Activated naive CD8-positive, alpha-beta T cell treated with anti-CD3 and anti-CD28 coated beads, Interleukin-2, amount 10 ng/mL, durations not matched to agents 7 days and 5 days (primary cell): ENCODE measurements at places on chromosomes 11 and 22. TPM values are rescaled to one million over a fixed set of nuclear protein-coding genes. Genes with fewer than 3 reads are reported as not detected.

Gene FOLR1
- total RNA-seq = not detected

Gene PTPN5
- total RNA-seq = not detected

GRCh38 chr11:10926801-10927211, 69.0 kb upstream of the ZBED5 start:
- DNase-seq = no peak

DNA sequence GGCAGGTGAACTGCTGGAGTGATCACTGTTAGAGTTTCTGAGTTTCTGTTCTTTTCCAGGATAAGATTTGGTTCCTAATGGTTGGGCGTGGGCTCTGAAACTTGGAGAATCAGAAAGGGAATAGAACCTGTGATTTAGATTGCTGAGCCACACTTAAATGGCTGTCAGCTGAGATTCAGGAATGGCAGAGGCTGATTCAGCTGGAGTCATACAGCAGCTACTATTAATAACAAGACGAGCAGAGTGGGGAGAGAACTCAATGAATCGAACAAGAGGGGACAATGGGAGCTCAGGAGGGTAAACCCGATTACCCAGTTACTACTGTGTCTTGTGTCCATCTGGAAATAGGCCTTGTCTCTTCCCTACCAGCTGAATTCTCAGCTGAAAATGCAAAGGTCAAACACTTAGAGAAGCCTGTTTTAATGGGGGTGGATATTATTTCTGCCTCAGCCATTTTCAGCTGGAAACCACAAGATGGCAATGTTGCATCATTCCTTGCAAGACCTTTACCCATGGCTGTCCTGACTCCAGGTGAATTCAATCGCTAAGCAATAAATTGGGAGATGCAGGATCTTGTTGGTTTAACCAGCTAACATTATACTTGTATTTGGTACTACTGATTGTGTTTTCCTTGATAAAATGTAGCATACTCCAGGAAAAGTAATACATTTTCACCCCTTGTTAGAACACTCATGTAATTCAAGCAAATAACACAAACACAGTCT, 104.5 kb upstream of the RAG2 start:
- DNase-seq = no peak

- no peak for DNase-seq
Observed at GRCh38 chr11:43518408-43519160, 159.9 kb downstream of the TTC17 start.

- DNase-seq = no peak
Observed at GRCh38 chr11:19980957-19981669, 179.2 kb downstream of the DBX1 start.

DNA sequence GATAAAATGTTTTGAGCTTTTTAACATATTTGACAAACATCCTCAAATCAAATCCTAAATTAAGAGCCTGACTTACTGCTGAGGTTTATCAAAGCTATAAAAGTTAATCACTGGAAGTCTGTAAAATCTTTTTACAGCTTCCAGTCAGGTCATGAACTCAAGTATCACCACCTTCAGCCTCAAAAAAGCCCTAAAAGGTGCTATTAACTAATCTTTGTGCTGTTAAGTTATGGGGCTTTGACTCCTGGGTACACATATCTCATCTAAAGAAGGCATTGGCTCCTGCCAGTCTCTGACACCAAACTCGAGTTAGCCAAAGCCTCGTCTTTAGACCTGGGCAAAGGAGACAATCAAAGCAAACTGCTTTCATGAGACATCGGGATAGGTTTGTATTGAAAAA, 34.0 kb upstream of the CBX6 start:
- DNase-seq = no peak

Gene CSNK2A3
- 1.4 TPM for total RNA-seq

DNA sequence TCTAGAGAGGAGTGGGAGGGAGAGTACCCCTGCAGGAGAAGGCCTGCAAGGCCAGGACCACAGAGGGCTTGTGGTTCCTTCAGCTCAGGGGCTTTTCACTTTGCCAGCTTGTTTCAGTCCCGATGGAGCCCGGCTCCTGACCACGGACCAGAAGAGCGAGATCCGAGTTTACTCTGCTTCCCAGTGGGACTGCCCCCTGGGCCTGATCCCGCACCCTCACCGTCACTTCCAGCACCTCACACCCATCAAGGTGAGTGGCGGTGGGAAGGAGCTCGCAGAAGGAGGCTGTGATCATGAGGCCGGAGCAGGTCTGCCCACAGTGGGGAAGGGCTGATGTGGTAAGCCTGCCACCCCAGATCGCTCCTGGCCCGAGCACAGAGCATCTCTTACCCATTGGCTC, 13.5 kb downstream of the ACP2 start:
- DNase-seq = no peak

DNA sequence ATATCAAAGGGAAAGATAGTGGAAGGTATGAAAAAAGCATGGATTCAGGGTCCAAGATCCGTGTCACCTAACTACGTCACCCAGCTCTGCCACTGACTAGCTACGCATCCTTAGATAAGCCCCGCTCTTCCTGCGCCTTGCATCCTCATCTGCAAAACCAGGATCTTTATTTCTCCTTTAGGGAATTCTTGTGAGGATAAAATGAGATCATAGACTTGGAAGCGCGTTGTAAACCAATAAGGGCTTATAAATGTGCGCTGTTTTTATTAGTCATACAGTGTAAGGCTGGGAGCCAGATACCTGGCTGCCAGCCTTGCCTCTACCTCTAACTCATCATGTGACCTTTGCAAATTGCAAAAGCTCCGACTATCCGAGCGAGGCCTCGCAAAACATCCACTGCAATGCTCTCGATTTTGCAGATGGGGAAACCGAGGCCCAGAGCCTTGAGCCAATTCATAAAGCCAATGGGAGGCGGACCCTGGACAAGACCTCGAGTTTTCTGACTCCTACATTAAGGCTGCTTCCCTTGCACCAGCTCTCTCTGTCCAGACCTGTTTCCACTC, 753 bp downstream of the PRPF19 start:
- no peak for DNase-seq

Gene CD248
- 85.5 TPM for total RNA-seq

DNA sequence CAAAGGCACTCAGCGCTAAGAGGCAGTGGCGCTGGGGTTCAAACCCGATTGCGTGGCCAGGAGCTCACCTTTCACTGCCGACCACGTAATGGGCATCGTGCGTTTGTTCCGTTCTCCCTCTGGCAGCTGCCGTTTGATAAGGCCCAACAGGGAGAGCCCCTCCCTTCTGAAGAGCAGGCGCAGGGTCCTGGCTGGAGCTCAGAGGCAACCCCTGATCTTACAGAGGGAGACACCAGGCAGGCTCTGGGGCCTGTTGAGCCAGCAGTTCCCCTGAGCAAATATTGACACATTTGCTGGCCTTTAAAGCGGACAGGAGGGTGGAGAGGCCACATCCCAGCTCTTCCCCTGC, 11.7 kb upstream of the C1QTNF6 start:
- no peak for DNase-seq

Gene BDNF
- not detected for total RNA-seq

DNA sequence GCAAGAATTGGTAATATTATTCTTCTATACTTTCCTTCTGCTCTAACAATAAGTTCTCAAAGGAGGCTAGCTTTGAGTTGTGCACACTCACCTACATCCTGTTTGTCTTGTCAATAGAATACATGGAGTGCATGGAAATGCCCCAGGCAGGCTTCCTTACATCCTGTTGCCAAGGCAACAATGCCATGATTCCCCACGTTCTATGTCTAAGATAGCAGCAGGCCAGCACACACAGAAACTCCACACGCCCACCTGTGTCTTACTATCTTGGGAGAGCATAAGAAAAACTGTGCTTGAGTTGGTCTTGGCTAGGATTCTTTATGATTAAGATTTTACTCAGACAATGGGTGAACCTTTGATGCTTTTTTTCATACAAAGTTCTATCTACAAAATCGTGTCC, 379.2 kb downstream of the AASDHPPT start:
- DNase-seq = no peak

Gene FGF19
- total RNA-seq = not detected

GRCh38 chr11:105269862-105270261, 130.3 kb upstream of the CARD18 start:
- no peak for DNase-seq

DNA sequence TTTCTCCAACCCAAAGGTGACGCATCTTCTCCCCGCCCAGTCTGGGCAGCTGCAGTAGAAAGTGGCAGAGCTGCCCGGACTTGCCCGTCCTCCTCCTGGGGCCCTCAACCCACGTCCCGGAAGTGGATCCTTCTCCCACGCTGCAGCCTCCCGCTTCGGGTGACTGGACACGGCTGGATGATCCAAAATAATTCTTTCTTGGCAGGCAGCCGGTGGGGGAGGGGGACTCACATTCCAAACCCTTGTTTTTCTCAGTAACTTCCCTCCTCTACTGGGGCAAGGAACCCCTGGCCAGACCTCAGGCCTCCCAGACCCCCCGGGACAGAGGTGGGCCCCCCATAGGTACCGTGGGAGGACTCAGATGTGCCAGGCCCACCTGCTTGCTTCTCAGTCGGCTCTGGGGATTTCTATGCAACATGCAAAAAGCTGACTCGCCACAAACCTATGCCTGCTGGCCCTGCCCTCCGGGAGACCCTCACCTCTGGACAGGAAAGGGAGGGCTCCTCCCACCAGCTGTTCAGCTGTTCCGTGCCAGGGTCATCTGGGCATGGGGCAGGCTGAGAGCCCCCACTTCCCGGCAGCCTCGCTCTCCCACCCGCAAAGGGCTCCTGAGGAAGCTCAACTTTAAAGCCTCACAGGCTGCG, 1.4 kb downstream of the PLXNB2 start:
- DNase-seq = no peak

Gene TENM4
- not detected for total RNA-seq

GRCh38 chr11:118895093-118896039, 11.7 kb downstream of the CXCR5 start:
- peak; percentile 77 for DNase-seq

- no peak for DNase-seq
Observed at GRCh38 chr11:11356842-11357241, 3.8 kb upstream of the CSNK2A3 start.

DNA sequence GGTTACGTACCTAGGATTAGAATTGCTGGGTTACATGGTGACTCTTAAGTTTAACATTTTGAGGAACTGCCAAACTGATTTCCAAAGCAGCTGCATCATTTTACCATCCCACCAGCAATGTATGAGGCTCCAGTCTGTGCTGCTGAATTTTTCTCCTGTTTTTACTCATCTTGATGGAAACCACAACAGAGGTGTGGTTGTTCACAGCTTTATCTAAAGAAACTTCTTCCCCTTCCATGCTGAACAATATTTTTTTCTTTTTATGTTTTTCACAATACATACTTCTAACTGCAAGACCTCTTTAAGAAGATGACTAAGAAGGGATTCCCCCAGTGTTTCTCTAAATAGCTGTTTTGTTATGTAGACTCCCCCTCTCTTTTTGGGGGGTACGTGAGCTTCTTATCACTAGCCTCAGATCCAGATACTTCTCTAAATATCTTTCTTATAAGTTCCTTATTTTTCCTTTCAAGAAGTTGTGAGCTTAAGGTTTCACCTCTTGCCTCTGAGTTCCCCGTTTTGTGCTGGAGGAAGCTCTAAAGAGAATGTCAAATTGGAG, 24.0 kb downstream of the TCP11L1 start:
- no peak for DNase-seq

Gene PHLDA2
- 0.65 TPM for total RNA-seq

Gene CECR2
- total RNA-seq = 0.06 TPM

Gene MUC2
- total RNA-seq = not detected

GRCh38 chr11:78187366-78188285, 800 bp downstream of the KCTD21 start:
- no peak for DNase-seq

Gene RFPL2
- not detected for total RNA-seq

Gene GAL
- total RNA-seq = not detected

DNA sequence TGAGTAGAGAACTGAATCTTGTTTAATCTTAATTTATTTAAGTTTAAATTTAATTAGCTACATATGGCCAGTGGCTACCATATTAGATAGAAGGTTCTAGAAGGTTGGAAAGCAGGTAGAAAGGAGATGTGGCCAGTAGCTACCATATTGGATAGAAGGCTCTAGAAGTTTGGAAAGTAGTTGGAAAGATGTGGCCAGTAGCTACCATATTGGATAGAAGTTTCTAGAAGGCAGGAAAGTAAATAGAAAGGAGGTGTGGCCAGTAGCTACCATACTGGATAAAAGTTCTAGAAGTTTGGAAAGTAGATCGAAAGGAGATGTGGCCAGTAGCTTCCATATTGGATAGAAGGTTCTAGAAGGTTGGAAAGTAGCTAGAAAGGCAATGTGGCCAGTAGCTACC, 2.2 kb downstream of the CRYBA4 start:
- DNase-seq = no peak

- no peak for DNase-seq
Observed at GRCh38 chr11:74473382-74474173, 6.2 kb upstream of the KCNE3 start.
